Nucleus accumbens (tissue), 56 donors: ENCODE measurements at places on chromosomes 7 and 10.

DNA sequence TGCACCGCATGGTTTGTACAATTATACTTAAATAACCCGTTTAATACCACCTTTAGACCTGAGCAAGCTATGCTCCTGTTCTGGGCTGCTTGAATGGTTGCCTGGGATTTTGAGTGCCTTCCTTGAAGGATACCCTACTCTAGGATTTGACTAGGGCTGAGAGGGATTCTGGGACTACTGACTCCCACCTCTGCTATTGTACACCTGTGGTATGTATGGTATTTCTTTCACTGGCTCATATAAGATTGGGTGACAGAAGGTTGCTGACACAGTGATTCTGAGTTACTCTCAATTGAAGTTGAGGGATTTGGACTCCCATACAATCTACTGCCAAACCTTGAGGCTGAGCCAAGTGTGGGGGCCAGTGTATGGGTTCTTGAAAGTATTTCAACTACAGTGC, 494.4 kb upstream of the SEMA3D start:
- DNase-seq: no peak

DNA sequence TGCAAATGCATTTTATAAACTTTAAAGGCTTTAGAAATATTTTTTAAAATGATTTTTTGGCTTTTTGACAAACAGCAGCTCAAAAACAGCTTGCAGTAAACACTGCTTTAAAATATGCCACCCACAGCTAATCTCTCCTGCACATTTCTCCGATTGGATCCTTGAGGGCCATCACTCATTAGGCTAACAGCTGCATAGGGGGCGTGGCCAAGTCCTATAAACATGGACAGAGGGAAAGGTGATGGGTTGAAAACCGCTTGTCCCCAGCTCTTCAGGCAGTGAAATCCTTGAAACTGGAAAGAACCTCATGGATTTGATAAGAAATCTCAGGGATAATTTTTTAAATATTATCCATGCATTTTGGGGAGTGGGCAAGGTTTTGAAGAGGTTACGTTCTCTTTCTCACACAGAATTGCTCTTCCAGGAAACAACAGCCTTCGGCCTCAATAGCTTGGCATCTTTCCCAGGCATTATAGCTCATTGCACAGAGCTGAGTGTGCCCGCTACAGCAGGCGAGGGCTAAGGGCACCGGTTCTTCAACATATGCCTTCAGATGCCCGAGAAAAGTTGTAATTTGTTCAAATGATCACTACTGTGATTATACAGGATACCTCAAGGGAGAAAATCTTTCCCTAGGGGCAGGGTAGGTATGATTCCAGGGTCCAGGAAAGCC, 1.7 kb downstream of the PLEKHS1 start:
- no peak for DNase-seq

DNA sequence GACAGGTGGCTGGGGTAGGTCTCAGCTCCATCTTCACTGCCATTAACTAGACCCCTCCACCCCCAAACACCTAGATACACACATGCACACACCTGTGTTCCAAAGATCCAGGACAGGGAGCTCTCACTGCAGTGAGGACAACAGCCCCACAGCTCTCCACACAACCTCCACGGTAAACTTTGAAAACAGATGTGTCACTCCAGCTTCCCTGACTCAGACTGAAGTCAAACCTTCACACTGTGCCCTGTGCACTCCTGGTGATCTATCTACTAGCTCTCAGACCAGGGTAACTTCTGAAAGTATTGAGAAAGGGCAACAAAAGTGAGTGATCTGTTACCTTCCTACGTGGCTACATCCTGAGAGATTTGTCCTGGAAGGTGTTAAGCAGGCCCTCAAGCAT, 519.8 kb downstream of the XPNPEP1 start:
- DNase-seq: no peak

- DNase-seq: no peak
Observed at GRCh38 chr10:71238626-71239025, 26.3 kb downstream of the UNC5B start.

- DNase-seq: no peak
Observed at GRCh38 chr7:150408393-150409299, 29.5 kb downstream of the ZNF775 start.

DNA sequence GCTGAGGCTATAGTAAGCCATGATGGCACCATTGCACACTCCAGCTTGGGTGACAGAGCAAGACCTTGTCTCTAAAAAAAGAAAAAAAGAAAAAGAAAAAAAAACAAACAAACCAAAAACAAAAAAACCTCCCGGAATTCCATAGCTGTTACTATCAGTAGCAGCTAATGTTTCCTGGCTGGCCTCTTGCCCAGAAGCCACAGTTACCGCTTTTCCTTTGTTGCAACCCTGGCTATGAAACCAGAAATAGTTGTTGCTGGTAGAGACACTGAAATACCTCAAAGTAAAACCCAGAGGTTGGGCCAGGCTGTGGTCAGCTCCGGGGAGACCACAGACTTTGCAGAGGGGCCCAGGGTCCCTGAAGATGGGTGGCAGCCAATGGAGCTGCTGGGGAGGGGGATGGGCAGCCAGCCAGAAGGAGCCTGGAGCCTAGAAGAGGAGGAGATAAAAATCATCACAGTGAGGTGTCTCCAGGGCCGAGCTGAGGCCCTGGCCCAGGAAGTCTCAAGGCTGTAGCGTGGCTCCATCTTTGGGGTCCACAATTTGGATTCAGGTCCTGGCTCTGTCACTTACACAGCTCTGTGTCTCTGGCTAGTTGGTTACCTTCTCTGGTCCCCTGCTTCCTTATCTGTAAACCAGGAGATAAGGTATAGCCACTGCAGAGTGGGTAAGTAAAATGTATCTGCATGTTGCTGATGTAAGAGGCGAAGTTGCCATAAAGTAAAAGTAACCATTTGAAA, 3.4 kb upstream of the CHST12 start:
- peak; percentile 7 for DNase-seq

GRCh38 chr10:22631646-22632278, 82.6 kb downstream of the PIP4K2A start:
- no peak for DNase-seq

- DNase-seq: no peak
Observed at GRCh38 chr7:33764752-33765451, 140.4 kb upstream of the BMPER start.

DNA sequence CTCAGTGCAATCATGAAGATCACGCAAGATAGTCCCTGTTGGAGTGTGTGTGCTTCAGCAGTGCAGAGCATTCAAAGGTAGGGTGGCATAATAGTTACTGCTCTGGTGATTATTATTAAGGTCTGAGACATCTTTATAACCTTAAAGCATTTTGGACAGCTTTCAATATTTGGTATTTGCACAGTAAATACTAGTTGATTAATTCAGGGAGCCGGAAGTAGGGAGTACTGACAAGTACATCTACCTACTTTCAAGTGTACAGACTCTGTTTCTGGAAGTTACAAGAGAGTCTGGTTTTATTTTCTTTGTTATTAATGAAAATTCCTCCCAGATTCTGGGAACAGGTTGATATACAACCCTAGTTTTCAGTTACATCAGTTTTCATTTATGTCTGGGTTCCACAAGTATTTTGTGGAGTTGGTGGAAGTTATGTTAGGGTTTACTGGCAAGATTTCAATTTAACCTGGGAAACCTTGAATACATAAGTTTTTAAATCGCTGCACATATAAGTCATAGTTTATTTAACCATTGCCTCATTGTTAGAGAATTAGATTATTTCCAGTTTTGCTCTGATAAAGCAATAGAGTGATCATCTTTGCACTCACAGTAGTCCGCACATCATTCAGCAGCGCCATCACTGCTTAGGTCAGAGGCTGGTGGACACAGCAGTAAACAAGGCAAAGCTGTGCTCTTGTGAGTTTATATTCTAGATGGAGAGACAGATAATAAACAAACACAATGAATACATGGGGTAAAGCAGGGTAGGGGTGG, 366.6 kb downstream of the REEP3 start:
- DNase-seq: no peak

DNA sequence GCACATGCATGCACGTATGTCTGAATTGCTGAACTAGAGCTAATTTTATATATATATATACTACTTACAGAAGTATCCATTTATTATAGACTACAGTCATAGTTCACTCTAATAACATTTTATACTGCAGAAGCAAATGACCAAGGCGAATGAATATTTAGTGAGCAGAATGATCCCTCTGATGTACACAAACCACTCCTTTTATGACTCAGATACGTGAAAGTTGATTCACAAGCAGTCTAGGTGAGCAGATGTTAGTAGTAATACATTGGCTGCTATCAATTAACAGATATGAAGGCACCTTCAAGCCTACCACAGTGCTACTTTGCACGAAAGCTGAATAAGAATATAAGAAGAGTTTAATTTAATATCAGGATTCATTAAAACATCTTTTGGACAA, 10.4 kb downstream of the GPAM start:
- no peak for DNase-seq

DNA sequence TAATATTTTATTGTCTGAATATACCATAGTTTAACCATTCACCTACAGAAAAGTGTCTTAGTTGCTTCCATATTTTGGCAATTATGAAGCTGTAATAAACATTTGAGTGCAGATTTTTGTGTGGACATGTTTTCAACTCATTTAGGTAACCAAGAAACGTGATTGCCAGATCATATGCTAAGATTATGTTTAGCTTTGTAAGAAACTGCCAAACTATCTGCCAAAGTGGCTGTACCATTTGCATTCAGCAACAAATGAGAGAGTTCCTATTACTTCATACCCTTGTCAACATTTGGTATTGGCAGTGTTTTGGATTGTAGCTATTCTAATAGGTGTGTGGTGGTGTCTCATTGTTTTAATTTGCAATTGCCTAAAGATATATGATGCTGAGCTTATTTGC, 233.5 kb downstream of the TMEM26 start:
- DNase-seq: no peak

GRCh38 chr10:29646238-29646902, 11.6 kb upstream of the SVIL start:
- DNase-seq: no peak

DNA sequence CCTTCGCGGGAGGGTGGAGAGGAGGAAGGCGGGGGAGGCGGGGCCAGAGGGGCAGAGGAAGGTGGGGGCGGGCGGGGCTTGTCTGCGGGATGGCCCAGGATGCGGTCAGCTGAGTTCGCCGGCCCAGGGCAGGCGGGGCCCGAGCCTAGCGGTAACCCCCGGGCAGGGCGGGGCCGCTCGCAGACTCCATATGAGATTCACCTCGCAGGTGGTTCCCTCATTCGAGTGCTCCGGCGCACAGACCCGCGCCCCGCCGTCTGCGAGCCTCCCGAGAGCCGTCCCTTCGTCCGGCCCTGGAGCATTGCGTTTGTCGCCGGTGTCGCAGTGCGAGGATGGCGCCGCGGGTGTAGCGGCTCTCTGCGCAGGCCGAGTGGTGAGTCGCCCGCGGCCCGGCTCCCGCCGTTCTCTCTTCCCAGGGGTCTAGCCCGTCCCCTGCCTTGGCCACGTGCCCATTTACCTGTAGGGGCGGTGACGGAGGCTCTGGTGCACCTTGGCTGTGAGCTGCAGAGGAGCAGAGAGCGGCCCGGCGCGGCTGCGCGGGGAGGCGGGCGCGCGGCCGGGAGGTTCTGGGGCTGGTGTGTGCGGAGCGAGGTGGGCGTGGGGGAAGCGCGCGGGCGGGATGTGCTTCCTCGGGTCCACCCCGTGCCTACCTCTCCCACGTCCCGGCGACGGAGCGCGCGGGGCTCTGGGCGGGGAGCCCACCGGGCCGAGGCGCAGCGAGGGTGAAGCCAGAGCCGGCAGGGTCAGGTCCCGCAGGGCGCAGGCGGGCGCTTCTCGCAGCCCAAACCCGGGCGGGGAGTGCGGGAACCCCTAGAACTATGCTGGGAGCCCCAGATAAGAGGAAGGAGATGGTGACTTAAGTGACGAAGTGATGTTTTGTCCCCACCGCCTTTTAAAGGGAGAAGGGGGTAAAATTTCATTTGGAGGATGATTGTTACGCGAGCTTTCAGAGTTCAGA, at the start of gene UPP1:
TSS of gene UPP1 (plus strand) at position 220 of the 958 bp plus-strand sequence. CDS start 5,519 bp downstream, outside the sequence.
- DNase-seq: peak; percentile 72
